Amniotic epithelial cell (primary cell): ENCODE measurements at places on chromosomes 16 and 17.

GRCh38 chr17:811051-811784 lies 29.1 kb downstream of the MRM3 start:
- no peak for DNase-seq

DNA sequence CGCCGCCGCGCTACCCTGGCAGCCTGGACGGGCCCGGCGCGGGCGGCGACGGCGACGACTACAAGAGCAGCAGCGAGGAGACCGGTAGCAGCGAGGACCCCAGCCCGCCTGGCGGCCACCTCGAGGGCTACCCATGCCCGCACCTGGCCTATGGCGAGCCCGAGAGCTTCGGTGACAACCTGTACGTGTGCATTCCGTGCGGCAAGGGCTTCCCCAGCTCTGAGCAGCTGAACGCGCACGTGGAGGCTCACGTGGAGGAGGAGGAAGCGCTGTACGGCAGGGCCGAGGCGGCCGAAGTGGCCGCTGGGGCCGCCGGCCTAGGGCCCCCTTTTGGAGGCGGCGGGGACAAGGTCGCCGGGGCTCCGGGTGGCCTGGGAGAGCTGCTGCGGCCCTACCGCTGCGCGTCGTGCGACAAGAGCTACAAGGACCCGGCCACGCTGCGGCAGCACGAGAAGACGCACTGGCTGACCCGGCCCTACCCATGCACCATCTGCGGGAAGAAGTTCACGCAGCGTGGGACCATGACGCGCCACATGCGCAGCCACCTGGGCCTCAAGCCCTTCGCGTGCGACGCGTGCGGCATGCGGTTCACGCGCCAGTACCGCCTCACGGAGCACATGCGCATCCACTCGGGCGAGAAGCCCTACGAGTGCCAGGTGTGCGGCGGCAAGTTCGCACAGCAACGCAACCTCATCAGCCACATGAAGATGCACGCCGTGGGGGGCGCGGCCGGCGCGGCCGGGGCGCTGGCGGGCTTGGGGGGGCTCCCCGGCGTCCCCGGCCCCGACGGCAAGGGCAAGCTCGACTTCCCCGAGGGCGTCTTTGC lies 3.1 kb downstream of the HIC1 start:
- no peak for DNase-seq

DNA sequence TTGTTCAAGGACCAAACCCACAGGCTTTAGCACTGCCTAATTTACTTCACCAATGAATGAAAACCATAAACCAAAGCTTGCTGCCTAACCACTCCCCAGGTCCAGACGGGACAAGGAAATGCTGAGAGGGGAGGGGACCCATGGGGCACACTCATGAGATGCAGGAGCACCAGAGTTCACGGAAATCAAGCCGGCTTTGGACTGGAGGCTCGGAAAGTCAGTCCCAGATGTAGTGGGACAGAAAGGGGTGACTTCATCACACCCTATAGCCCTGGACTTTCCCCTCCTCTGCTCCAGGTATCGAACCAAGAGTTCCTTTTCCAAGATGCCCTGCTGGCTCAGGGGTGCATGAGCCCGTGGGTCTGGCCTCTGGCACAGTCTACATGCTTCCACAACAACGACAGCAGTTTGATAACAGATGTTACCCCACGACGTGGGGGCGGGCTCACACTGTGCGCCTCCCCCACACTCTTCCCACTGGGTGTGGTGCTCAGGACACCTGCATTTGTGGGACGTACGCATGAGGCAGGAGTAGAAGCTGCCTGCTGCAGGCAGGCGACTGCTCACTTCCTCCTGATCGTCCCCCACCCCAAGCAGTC lies 63.2 kb downstream of the AMFR start:
- no peak for DNase-seq

DNA sequence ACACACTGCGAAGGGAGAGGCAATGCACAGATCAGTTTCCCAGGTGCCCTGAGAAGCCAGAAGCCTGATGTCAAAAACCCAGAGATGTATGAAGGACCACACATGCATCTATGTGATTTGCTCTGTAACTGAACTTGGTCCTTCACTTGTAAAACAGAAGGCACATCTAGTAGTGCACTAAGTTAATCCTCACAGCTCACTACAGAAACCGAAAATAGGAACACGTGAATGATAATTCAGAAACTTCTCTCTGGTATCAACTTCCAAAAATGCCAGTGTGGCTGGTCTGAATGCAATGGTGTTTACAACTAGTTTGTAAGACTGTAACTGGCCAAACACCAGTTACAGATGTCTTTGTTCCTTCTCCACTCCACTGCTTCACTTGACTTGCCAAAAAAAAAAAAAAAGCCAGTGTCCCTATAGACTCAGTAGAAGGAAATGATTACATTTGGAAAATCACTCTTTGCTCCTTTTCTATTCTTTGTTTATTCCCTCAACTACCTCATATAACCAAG lies 11.3 kb downstream of the ANKRD40 start:
- DNase-seq, result no peak

DNA sequence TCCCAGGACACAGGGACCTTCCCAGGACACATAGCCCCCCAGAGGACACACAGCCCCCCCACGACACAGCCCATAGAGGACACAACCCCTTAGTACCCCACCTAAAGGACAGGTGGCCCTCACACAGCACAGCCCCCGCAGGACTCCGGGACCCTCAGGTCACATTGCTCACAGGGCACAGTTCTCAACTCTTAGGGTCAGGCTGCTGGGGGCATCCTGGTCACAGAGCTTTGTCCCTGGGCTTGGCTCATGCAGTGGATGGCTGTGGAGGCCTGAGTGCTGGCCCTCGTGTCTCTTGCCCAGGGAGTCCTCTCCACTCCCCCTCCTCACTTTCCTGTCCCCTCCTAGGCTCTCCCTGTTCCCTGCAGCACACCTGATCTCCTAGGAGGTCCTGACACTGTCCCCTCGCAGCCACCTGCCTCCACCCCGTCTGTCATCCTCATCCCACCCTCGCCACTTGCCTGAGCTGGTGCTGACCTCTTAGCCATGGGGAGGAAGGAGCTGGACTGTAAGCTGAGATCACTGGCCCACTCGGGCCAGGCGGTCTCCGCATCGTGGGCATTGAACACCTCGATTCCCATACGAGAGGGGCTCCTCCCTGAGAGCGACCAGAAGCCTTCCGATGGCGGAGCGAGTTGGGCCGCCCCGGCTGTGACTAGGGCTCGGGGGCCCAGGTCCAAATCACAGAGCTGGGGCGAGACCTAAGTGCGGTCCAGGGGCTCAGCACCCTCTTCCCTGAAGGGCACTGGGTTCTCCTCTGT lies 1.4 kb upstream of the WDR45B start:
- no peak for DNase-seq

DNA sequence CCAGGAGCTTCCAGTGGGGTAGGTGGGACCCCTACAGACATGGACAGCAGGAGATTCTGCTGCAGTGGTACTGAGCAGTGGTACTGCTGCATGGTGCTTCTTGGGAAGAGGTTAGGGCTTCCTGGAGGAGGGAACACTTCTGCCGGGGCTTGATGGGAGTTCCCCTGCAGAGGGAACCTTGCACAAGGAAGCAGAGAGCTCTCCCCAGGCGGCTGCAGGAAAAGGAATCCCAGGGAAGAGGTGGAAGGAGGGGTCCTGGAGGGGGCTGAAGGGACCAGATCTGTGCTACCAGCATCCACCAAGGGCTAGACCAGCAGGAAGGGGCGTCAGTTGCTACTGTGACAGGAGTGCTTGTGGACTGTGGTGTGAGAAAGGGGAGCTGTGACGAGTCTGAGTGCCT lies 10.6 kb downstream of the RIPOR1 start:
- DNase-seq, result peak; percentile 11

- DNase-seq, result no peak
These were observed 1.6 kb downstream of the MLX start for GRCh38 chr17:42568341-42569111.

DNA sequence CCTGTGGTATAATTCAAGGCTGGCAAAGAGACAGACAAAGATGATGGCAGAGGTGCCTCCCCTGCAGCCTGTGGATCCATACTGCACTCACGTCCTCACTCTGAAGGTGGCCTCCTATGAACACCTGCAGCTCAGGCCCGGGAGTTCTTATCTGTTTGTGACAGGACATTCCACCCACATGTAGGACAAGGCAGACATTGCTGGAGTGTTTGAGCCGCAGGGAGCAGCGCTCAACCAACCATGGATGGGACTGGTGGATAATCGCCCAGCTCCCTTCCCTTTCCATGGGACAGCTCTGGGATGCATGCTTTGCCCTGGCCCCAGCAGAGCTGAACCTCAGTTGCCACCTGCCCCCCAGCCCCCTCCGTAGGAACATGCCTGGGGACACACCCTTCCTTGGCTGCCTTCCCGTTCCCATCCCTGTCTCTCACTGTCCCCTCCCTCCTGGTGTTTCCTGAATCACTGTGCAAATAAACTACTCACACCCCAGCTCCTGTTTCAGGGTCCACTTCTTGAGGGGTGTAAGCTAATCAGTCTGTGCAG lies 22.2 kb downstream of the ITPRIPL2 start:
- DNase-seq, result no peak

GRCh38 chr16:20385844-20386832 lies 18.4 kb downstream of the PDILT start:
- peak; percentile 13 for DNase-seq

DNA sequence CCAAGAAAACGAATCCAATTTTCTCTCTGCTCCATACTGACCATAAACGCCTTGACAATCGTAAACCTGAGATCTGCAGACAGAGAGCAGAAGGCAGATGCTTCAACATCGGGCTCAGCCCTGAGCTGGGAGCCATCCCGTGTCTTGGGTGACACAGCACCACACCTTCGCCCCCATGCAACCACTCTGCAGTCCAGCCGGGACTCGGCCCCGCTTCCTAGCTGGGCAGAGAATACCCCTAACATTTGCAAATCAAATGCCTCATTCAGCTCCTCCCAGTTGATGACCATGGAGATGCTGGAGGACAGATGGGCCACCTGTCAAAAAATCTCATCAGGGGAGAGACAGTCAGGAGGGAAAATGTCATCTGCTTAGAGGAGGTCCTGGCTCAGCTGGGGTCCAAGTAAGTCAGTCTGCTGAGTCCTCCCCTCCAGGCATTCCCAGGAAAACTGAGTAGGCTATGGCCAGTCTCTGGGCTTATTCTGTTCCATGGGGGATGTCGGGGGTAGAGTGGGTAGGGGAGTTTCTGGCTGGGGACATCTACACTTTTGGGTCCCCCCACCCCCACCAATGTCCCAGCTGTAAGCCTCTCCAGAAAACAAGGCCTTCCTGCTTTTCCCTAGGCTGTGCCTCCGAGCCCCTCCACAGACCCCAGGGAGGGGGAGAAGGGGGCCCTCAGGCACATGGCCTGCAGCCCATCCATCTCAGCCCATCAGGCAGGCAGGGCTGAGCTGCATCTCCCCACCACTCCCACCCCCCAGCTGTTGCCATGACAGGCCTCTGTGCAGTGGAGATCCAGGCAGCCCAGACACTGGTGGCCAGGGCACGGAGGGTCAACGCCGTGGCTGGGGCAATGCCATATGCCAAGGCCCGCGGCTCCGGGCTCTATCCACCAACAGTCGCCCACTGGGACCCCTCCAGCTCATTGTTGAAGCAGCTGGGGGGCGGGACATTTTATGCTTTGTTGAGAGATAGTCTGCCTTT lies 158.6 kb downstream of the AXIN2 start:
- no peak for DNase-seq

DNA sequence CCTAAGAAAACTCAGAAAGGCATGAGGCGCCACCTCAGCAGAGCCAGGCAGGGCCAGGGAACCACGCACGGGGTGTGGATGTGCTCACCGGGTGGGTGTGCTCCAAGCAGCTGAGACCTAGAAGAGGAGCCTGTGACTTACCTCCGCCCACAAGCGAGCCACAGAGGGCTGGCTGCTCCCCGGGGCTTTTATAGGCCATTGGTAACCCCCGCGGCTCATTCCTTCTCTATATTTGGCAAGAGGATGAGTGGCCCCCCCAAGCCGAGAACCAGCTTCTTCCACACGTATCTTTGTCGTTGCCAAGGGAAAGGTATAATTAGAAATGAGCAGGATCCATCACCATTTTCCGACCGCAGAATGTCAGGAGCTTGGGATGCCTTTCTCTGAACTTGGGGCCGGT lies at the start of gene MYH3:
MYH3 (minus strand) TSS at position 162 of the 400 bp plus-strand sequence. CDS start 2,245 bp downstream, outside the sequence.
- no peak for DNase-seq

- peak; percentile 86 for DNase-seq
These were observed 28.4 kb downstream of the CDH13 start for GRCh38 chr16:82655072-82655714.

GRCh38 chr16:2465653-2466415 lies 5.3 kb upstream of the NTN3 start:
- DNase-seq, result no peak

GRCh38 chr16:68349838-68350410 lies 39.1 kb downstream of the PRMT7 start:
- DNase-seq, result peak; percentile 38

DNA sequence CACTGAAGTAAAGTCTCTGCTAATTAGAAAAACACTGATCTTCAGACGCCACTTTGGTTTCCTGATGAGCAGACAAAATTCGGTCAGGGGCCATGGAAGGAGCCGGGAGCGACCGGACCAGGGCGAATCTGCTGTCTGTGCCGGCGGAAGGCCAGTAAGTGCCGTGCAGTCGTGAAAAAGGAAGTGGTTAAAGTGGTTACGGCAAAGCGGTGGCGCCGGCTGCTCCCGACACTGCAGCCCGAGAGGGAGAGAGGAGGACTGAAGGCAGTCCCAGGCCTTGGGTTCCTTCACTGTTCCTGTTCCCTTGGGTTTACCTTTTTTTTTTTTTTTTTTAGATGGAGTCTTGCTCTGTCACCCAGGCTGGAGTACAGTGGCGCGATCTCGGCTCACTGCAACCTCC lies 17.3 kb upstream of the HEXD start:
- no peak for DNase-seq

DNA sequence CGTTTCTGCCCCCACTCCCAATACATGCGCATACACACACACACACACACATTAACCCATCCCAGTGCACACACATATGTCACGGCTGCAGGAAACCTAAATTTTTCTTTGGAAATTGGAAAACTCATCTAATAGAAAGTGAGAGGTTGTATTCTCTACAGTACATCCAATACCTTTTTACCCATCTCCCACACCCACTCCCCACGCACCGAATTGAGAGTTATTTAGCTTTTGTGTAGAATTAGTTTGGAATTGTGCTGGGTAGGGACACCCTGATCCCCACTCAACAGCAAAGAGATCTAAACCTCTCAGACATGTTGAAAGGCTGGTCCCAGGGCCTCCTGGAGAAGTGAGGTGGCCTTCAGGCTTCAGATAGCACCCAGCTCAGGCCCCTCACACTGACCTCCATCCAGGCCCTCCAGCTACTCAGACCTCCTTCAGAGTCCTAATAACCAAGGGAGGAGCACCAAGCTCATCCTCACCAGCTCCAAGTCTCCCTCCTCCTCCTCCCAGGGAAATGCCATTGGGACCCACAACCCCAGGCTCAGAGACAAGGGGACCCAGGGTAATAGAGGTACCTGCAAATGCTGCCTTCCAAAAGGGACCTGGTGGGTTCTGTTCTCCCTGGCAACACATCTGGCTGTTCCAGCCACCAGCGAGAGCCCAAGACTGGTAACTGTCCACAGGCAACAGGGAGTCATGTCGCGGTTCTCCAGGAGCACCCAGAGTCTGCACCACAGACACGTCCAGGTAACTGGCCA lies 955 bp downstream of the HOXB13 start:
- no peak for DNase-seq

- no peak for DNase-seq
These were observed 95.1 kb downstream of the XYLT1 start for GRCh38 chr16:17375461-17376304.
